ENCODE measurements at places on chromosomes 2 and 18.

DNA sequence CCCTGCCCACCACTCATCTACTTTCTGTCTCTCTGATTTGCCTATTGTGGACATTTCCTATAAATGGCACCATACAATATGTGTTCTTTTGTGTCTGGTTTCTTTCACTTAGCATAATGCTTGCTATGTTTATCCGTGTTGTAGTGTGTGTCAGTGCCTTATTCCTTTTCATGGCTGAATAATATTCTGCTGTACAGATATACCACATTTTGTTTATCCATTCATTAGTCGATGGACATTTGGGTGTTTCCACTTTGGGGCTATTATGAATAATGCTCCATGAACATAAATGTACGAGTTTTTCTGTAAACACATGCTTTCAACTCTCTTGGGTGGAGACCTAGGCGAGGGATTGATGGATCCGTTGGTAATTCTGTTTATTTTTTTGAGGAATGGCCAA lies 15.6 kb downstream of the ARL4C start:
- DNase-seq, result no peak

- DNase-seq, result no peak
Measured at GRCh38 chr2:133574186-133574585, 5.9 kb upstream of the NCKAP5 start.

DNA sequence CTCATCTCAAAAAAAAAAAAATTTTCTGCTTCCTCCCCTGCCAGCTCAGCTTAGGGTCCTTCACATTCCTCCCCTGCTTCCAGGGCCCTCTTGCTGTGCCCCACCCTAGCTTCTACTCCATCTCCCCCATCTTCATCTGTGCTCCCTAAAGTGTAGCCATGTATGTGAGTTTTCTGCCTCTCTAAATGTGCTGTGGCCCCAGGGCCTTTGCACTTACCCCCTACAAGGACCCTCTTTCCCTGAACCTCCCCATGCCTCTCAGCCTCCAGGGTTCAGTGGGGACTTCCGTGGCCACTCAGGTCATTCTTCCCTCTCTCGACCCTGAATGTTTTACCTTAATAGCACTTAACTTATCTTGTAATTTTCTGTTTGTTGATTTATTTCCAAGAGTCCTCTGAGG lies 6.2 kb upstream of the ARHGEF4 start:
- DNase-seq, result no peak

GRCh38 chr2:95061601-95062183 lies 36.2 kb downstream of the MAL start:
- DNase-seq, result no peak

DNA sequence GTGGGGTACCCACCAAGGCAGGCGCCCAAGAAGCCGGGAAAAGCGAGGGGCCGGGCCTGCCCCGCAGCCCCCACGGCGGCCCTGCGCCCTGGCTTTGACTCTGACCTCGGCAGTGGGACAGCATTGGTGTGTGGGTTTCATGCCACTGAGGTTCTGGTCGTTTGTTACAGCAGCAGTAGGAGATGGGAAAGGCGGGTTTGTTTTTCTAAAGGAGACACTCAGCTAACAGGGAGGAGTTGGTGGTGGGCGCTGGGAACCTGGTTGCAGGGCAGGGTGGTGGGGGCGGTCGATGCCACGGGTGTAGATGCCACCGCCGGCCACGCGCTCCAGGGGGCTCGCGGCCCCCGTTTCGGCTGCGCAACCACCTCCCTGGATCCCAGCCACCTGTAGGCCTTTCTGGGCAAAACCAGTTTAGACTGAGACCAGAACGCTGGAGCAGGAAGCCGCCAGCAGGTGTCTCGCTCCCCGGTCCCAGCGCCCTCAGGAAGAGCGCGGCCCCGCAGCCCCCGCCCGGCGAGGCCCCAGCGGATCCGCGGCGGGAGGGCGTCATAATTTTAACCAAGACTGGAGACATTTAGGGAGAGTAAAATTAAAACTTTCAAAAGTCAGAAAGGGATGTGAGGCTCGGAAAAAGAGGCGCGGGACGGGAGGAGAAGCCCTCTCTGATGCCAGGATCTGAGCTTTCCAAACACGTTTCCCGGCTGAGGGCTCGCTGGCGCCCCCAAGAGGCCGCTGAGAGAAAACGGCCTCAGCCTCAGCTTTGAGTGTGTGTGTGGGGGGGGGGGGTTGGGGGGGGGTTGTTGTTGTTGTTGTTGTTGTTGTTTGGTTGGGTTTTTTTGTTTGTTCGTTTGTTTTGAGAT lies 17.4 kb downstream of the CIDEA start:
- peak; percentile 62 for DNase-seq

GRCh38 chr2:71706121-71706520 lies 252.8 kb downstream of the DYSF start:
- DNase-seq, result no peak

GRCh38 chr2:201937343-201937742 lies 96.3 kb upstream of the FZD7 start:
- DNase-seq, result no peak

GRCh38 chr18:43634994-43635393 lies 357.7 kb upstream of the SYT4 start:
- DNase-seq, result no peak

DNA sequence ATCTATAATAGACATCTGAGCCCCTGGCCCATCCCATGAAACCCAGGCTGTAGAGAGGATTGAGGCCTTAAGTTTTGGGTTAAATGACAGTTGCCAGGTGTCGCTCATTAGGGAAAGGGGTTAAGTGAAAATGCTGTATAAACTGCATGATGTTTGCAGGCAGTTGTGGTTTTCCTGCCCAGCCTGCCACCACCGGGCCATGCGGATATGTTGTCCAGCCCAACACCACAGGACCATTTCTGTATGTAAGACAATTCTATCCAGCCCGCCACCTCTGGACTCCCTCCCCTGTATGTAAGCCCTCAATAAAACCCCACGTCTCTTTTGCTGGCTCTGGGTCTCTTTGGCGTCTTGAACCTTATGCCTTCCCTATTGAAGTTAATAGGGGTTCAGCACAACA lies 110.7 kb downstream of the XRCC5 start:
- no peak for DNase-seq

DNA sequence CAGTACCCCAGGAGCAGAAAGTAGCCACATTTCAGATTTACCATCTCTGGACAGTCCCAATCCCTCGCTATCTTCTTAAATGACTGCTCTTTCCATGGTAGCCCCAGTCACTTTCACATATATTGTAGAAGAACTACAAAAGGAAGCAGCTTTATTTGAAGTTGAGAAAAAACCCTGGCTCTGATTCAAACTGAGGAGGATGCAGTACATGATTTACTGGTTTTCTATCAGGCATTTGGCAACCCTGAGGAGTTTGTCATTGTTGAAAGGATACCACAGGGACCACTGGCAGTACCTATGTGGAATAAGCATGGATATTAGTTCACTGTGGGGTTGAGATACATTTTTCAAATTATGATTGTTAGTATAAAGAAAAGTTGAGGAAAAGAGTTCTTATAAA lies 640.9 kb upstream of the SETBP1 start:
- no peak for DNase-seq

- no peak for DNase-seq
Measured at GRCh38 chr18:45839414-45840395, 14.2 kb downstream of the SIGLEC15 start.

DNA sequence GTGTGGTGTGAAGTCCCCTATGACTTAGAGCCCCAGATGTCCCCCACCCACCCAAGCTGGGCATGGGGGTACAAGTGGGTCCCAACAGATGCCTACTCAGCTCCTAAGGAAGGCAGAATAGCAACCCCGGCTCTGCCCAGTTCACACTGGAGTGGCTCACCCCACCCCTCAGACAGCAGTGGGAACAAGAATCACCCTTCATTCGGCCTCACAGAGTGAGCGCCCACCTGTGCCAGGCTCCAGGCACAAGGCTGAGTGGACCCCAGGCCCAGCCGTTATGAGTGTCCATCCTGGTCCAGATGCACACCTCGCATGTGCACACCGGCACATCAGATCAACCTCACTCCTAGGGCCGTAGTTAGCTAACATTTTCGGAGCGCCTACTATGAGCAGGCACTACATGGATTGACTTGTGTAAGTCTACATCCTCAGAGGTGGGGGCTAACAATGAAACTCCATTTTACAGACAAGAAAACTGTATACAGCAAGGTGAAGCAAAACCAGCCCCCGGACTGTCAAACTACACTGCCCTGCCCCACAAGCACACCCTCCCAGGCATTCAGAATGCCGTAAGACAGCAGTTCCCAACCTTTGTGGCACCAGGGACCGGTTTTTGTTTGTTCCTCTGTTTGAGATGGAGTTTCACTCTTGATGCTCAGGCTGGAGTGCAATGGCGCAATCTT lies 2.8 kb upstream of the ASTL start:
- no peak for DNase-seq

- no peak for DNase-seq
Measured at GRCh38 chr2:143615562-143615961, 486.3 kb downstream of the ARHGAP15 start.

DNA sequence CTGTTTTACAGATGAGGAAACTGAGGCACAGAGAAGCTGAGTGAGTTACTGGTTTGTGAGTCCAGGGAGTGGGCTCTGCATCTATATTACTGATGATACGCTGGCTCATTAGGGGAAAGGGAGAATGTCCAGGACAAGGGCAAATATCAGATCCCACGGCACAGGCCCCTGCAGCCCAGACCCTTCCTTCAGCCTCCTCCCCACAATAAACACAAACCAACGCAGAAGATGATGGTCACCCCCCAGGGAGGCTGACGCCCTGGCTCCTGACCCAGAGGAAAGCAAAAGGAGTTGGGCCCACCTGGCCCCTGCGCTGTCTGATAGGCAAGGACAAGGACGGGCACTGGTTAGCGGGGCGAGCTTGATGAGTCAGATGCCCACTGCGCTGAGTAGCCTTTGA lies 47.7 kb upstream of the ZBTB7C start:
- no peak for DNase-seq

Measured in D721Med (cell line).